HuH-7 (cell line): ENCODE measurements at places on chromosomes 6 and 20.

- no peak for DNase-seq
Measured at GRCh38 chr6:141986457-141986856, 146.3 kb upstream of the GJE1 start.

- DNase-seq: no peak
Measured at GRCh38 chr6:81762132-81762531, 9.7 kb upstream of the TENT5A start.

DNA sequence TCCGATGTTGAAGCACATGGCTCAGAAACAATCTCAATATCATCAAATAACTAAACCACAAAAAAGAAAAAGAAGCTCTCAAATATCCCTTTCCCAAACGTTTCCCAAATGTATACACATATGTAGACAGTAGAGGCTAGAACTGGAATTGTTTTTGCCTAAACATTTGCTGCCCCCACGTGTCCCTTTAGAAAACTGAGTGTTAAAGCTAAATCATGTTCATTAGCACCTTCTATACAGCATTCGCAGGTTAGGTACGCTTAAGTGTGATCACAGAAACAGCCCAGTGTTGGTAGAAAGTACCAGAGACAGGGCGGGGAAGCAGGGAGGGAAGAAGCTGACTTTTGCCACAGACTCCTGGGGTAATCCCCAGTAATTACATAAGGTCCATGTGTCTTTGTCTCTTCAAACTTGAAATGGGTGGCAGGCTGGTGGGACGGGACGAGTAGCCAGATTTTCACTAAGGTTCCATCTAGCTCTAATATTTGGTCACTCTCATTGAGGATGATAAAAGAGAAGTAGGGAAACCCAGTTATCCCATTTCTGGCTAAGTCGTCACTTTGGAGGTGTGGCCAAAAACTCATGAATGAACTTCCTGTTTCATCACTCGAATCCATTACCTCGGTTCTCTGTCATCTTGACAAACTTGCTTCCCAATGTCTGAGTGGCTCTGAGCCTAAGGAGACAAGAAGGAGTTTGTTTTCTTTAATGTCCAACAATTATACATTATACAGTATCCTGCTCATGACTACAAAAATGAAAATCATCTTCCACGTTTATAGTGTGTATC, 15.0 kb upstream of the TFAP2A start:
- DNase-seq: no peak

- no peak for DNase-seq
Measured at GRCh38 chr6:44012078-44012493, 115.2 kb downstream of the MRPL14 start.

DNA sequence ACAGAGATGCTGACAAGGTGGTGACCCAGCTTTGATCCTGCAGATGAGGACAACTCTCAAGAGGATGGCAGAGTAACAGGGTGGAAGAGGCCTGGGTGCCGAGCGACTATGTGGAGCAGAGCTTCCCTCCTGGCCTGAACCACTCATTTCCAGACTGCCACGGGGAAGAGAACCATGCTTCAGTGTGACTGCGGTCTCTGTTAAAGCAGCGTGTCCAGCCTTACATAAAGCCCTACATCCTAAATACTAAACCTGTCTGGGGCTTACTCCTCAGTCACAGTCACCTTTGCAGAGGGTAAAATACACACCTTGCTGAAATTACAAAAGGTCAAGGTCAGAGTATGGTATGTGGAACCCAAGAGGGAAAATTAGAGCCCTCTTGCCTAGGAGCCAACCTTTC, 312.9 kb downstream of the CDC5L start:
- no peak for DNase-seq

GRCh38 chr20:46349035-46349741, 40.9 kb upstream of the CDH22 start:
- DNase-seq: peak; percentile 85

DNA sequence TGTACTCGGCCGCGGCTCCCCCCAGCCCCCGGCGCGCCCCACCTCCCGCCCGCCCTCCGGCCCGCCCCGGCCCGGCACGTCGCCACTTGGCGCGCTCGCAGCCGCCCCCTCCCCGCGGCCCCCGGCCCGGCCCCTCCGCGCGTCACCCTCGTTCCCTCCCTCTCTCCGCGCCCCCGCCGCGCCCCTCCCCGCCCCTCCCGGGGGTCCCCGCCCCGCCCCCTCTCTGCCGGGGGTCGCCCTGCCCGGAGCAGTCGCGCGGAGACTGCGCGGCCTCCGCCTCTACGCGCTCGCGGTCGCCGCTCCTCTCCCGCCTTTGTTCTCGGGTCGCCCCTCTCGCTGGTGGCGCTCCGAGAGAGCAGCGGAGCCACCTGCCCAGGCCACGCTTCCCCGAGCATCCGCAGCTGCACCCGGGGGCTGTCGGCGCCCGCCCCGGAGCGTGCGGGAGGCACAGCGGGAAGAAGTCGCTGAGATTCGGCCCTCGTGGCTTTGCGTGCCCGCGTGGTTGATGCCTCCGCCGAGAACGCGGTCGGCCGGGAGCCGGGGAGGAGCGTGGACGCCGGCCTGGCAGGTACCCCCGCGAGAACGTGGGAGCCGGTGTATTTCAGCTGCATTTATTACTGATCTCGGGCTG, at the start of gene PHF10:
PHF10 (minus strand) TSS at position 7 of the 631 bp plus-strand sequence. CDS start 569 bp downstream, outside the sequence.
- DNase-seq: peak; percentile 76
